ENCODE measurements at places on chromosomes 3 and 15. TPM values are rescaled to one million over a fixed set of nuclear protein-coding genes. Genes with fewer than 3 reads are reported as not detected.

The CFAP92 gene
- 2.2 TPM for total RNA-seq

The ACP3 gene
- 4.1 TPM for total RNA-seq

The GNAT1 gene
- 1.3 TPM for total RNA-seq

The MUSTN1 gene
- 2.8 TPM for total RNA-seq

DNA sequence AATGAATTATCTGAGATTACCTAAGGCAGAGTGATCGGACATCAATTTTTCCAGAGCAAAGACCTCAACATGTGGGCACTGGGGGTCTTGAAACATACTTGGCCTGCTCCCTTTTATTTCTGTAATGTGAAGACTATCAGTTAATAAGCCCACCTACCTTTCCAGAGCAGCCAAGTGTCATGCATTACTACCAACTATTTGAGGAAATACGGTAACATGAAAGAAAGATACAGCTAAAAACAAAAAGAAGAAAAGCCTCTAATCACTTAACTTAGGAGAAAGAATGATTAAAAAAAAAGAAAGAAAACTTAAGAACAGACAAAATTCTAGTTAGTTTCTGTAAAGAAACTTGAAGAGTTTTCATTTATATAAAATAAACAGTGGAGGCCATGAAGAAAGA lies 73.9 kb downstream of the BTLA start:
- DNase-seq = no peak

GRCh38 chr15:89672221-89673164 lies 6.7 kb downstream of the PLIN1 start:
- DNase-seq = no peak

- DNase-seq = no peak
Measured at GRCh38 chr3:45940781-45941365, 2.4 kb upstream of the CXCR6 start.

- DNase-seq = no peak
Measured at GRCh38 chr15:67690936-67691335, 134.4 kb upstream of the SKOR1 start.

DNA sequence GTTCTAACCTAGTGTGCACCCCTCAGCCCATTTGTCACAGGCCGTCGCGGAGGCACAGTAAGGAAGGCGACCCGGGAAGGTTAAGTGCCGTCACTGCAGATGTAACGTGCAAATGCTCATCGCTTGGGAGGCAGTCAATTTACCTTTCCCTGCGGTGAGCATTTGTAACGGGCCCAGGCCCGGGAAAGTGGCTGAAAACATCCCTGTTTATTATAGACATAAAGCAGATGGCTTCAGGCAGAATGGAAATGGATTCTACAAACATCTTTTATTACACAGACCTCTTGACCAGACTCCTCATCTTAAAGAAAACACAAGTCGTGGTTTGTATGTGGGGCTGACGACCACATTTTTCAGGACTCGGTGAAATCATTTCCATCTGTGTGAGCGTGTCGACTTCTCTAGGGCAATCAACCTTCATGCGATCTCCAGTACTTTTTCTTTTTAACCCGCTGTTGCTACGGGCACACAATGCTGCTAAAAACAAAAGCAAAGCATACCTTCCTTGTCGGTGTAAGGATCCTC lies 43.6 kb downstream of the NMNAT3 start:
- no peak for DNase-seq

- no peak for DNase-seq
Measured at GRCh38 chr3:125163739-125164601, 48.6 kb downstream of the SLC12A8 start.

DNA sequence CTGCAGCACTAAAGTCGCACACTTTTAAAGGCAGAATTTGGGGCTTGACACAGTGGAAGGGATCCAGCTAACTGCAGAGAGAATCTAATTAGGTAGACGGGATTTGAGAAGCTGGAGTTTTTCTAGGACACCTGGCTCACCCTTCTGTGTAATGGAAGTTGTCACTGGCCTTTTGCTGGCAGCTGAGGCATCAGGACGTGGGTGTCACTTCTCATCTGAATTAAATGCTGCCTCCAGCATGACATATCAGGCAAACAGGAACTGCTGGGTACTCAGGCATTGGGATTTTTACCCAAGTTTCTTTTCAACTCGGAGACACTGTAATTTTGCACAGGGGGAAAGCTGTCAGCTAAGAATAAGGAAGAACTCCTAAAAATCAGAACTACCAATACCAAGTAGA lies 861.9 kb upstream of the ARPP21 start:
- no peak for DNase-seq

GRCh38 chr3:172609750-172610149 lies 86.5 kb upstream of the TNFSF10 start:
- no peak for DNase-seq

DNA sequence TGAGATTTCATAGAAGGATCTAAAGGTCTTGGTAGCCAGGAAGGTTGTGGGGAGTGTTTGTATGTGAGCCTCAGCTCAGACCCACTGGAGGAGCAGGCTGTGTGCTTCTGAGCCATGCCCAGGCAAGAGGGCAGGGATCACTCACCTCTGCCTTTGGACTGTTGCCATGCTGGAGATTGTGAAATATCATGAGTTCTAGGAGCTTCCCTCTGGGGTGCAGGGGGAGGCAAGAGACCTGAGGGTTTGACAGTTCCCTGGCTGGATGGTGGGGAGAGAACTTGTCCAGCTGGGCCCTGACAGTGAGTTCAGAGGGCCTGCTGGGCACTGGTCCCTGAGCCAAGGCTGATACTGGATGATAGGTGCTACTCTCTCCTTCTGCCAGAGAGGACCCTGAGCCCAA lies 6.0 kb downstream of the SLC6A1 start:
- DNase-seq = no peak

- no peak for DNase-seq
Measured at GRCh38 chr15:45594319-45594718, 7.1 kb downstream of the BLOC1S6 start.

All from omental fat pad (tissue), 4 donors.